LNCaP clone FGC (cell line): ENCODE measurements at places on chromosomes 3 and 15.

DNA sequence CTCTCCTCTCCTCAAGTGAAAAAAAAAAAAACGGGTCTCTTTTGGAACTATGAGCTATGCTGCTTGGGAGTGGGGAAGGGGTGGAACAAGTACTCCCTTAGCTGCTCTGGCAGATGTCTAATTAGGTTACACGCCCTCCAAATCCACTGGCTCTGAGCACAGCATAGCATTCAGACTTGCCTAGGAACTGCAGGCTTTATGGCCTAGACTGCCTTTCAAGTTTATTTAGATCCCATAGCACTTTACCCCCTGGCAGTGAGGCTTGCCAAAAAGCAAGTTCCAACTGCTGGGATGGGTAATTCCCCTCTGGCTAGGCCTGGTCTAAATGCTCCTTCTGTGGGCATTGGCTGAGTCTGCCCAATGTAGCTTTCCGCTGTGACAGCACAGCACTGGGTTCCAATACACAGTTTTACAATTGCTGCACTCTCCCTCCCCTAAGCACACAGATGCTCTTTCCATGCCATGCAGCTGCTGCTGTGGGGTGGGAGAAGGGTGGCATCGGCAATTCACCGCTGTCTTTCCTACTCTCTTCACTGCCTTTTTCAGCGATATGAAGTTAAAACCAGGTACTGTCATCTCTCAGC lies 152.8 kb downstream of the KCNAB1 start:
- DNase-seq = no peak

GRCh38 chr15:87347806-87348515 lies 908.6 kb downstream of the NTRK3 start:
- no peak for DNase-seq

DNA sequence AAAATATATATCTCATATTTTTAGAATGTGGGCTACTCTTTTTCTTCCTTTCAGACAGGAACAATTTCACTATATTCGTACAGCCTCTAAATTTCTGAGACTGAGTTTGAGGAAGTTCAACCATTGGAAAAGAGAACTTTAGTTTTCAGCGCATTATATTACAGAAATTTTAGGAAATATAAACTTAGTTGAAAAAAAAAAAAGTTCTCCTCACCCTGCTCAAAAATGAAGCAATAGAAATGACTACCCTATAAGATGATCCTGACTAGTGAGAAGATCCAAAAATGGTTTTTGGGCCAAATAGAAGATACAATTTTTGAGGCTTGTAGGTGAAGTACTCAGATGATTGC lies 139.6 kb downstream of the MCTP2 start:
- DNase-seq = no peak

GRCh38 chr3:66998904-66999235 lies 763 bp downstream of the KBTBD8 start:
- DNase-seq = no peak

DNA sequence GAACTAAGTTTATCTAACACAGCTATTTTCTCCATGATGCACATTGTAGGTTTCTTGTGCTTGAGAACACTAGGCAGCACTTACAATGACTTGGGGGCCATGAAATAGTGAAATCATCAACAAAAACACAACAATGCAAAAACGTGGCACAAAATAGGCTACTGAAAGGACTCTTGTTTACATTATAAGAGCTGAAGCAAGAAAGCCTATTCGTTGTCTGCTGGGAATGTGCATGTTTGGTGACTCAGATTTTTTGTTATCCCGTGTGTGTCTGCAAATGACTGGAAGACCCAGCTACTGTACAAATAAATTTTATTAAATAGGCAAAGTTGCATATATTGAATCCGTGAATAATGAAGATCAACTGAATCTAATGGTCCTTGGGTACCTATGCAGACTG lies 85.0 kb downstream of the TCF12 start:
- no peak for DNase-seq

DNA sequence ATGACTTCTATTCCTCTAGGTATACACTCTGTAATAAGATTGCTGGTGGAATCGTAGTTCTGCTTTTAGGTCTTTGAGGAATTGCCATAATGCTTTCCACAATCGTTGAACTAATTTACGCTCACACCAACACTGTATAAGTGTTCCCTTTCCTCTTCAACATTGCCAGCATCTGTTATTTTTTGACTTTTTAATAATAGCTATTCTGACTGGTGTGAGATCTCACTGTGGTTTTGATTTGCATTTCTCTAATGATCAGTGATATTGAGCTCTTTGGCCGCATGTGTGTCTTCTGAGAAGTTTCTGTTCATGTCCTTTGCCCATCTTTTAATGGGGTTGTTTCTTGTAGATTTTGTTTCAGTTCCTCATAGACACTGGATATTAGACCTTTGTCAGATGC lies 12.8 kb downstream of the NXPE3 start:
- DNase-seq = no peak

DNA sequence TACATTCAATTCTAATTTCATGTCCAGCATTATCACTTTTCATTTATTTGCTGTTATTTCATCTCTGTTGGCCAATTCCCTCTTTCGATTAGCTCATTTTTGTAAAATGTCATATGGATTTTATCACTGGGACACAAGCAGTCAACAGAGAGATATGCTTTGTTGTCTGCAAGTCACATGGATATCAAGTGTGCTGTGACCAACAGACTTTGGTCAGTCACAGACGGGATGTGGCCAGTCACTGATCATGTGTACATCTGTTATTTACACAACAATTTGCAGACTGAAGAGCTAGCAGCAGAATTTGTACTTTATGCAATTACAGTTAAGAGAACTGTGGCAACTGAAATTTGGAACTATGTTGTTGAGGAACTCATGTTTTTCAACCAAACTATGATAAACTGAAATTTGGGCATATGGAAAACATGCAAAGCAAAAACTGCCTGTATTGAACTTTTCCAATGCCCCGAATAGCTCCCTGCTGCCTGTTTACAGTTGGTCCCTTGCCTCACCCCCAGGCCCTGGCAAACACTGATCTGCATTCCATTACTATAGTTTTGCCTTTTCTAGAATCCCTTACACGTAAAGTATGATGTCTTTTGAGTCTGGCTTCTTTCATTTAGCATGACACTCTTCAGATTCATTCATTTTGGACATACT lies 104.4 kb downstream of the RPL22L1 start:
- DNase-seq = no peak

DNA sequence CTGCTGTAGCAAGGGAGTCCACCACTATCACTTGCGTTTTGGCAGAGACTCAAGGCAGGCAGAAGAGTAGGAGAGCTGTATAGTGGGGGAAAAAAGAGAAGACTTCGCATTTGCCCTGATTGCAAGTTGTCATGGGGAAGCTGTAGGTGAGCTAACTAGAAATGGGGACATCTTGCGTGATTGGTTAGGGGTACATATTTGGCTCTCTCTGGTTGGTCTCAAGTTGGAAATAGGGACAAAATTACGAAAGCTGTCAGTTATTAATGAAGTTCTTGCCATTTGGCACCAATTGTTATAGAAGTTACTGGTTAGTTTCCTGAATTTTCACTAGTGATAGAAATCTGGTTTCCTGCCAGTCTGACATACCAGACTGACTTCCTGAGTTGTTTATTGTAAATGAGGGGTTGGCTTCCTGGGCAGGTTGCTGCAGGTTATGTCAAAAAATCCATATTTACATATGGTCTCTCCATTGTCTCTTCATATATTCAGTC lies 8.2 kb upstream of the SENP7 start:
- no peak for DNase-seq

DNA sequence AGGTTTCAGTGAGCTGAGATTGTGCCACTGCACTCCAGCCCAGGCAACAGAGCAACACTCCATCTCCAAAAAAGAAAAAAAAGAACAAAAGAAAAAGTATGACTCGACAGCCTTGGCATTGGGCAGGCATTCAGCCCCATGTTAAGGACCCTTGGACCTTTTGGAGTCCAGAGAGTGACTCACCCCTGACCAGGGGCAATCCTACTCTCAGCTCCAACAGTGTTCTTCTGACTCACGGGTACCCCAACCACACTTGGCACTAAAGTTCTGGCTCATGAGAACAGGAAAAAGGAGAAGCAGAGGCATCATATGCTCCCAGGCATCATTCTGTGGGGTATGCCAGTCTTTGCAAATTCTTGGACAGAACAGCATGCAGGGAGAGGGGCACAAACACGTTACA lies 252.4 kb upstream of the HES1 start:
- DNase-seq = no peak

GRCh38 chr15:75459581-75459980 lies 8.1 kb upstream of the SIN3A start:
- DNase-seq = no peak

DNA sequence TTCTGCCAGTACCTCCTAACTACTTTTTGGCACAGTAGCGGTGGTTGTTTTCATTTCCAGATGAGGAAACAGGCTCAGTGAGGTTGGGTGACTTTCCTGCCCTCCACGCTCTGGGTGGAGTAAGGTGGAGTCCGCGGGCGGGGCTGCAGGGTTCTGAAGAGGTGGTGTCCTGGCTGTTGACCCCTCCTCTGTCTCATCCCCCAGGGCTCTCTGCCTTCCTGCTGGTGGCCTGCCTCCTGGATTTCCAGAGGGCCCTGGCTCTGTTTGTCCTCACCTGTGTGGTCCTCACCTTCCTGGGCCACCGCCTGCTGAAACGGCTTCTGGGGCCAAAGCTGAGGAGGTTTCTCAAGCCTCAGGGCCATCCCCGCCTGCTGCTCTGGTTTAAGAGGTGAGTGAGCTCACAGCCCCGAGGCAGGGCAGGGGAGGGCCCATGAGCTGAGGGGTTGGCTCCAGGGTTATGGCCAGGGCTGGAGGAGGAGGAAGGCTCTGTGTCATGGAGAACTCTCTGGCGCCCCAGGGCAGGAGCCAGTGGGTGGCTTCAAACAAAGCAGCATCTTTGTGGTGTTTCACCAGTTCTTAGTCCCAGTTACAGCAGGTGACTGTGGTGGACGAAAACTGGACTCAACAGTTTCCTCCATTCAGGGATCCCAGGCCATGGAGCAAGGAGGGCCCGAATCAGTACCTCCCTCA lies 10.4 kb downstream of the SLC28A1 start:
- no peak for DNase-seq
